Stimulated activated CD8-positive, alpha-beta memory T cell treated with anti-CD3 and anti-CD28 coated beads, Interleukin-7, amount 100 ng/mL, for 1 hour (primary cell): ENCODE measurements at places on chromosomes 4 and X.

DNA sequence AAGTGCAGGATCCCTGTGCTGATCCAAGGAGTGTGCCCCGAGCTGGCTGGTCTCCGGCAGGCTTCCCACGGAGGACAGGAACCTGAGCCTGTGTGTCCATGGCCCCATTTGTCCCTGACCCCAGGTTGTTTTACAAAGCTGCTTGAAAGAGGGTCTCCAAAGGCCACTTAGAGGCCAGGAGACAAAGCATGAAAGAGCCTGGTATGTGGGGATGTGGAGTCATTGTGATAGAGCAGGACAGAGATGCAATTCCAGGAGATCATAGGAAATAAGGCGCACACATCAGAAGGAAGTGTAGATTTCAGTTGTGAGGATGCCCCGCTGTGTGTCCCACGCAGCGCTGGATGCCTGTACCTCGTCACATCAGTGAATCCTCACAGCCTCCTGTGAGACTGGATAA, 48.0 kb downstream of the TENM3 start:
- DNase-seq = no peak

- DNase-seq = no peak
Observed at GRCh38 chr4:70984589-70984988, 8.9 kb upstream of the DCK start.

GRCh38 chrX:131762802-131763234, 218.9 kb downstream of the OR13H1 start:
- no peak for DNase-seq

GRCh38 chrX:74656079-74656745, 41.8 kb upstream of the RLIM start:
- DNase-seq = no peak

DNA sequence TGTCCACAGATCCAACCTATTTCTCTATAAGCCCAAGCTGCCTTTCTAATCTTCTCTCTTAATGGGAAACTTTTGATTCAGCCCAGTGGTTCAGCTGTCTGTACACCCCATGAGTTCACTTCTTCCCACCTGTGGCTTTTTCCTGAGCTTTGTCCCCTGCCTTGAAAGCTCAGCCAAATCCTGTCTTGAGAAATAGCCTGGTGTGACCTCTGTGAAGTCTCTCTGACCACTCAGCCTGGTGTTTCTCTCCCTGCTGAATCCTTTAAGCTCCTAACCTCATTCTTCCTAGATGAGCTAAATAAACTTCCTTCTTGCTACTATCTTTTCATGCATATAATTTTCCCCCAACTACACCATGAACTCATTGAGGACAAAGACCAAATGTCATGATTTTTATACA, 15.2 kb upstream of the HERC5 start:
- DNase-seq = no peak

GRCh38 chr4:57125996-57126395, 15.8 kb upstream of the IGFBP7 start:
- DNase-seq = no peak

GRCh38 chrX:12921886-12922598, 15.6 kb downstream of the TLR8 start:
- DNase-seq = no peak

DNA sequence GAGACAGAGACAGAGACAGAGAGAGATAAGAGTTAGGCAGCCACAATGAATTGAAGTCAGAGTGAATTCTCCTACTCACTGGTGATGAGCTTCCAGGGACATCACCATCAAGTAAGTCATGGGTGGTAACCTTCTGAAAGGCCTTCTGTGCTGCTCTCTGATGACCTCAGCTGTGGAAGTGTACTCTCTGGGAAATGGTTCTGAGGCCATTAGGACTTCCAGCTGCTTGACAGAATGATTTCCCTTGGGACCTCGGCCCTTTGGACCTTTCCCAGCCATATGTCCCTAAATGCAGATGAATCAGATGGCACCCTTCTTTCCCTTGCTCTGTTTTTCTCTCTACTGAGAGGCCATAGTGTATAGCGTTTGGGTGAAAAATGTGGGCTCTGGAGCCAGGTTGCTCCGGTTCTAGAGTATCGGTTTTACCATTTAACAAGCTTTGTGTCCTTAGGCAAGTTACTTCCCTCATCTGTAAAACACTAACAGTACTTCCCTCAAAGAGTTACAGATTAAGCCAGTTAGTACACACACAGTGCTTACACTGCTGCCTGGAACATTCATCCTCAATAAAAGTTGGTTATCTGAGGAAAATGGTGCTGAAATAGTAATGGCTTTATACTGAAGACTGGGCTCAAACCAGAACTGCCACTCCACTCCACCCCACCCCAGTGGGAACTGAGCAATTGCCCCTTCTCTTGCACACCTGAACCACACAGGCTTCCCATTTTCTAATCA, 7.6 kb downstream of the SEPTIN11 start:
- DNase-seq = no peak

GRCh38 chrX:43860646-43861370, 21.4 kb downstream of the MAOB start:
- DNase-seq = no peak
